HEK293T (cell line): ENCODE measurements at places on chromosomes 3 and 15.
A peak's percentile ranks its signal among the peaks of the same experiment; 100 is the strongest.

GRCh38 chr3:136714020-136714419, 38.2 kb downstream of the STAG1 start:
- no peak for DNase-seq

DNA sequence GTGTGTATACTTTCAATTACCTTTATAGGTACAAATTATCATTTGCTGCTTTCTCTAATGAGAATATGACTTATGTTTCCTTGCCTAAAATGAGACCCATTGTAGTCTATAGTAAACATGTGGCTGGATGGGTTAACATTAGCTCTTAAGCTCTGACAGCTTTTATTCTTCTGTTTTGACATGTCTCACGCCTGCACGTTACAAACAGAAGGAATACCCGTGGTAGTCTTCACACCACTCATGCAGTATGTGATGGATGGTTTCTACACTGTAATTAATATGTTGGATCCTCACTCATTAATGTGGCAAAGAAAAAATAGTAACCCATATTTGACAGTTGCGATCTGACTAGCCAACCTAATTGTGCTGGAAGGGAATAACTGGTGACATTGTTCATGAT, 133.4 kb upstream of the MITF start:
- DNase-seq = no peak

DNA sequence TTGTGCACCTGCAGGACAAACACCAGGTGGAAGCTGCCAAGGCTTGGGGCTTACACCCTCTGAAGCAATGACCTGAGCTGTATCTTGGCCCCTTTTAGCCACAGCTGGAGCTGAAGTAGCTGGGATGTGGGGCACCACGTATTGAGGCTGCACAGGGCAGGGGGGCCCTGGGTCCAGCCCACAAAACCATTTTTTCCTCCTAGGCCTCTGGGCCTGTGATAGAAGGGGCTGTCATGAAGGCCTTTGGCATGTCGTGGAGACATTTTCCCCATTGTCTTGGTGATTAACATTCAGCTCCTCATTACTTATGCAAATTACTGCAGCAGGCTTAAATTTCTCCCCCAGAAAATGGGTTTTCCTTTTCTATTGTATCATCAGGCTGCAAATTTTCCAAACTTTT, 27.6 kb upstream of the MME start:
- no peak for DNase-seq

DNA sequence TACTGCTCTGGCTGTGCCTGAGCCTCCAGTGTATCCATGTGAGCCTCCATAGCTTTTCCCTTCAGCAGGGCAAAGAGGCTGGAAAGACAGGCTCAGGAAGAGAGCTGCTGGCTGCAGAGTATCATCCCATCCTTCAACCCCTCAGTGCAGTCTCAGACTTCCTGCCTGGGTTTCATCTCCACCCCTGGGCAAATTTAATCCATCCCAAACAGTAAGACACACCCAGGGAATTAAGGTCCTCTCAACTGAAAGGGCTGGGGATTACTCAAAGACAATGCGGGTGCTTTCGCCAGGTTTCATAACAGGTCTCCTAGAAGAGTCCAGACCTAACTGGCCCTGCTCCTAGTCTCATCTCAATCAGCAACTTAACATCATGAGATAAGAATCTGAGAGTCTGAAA, 15.5 kb downstream of the SLCO2A1 start:
- DNase-seq = no peak

GRCh38 chr3:32950516-32950915, 928 bp upstream of the CCR4 start:
- no peak for DNase-seq

- no peak for DNase-seq
Observed at GRCh38 chr15:68085052-68085451, 30.9 kb downstream of the PIAS1 start.

- no peak for DNase-seq
Observed at GRCh38 chr15:80495401-80495942, 91.3 kb downstream of the ARNT2 start.

- peak; percentile 57 for DNase-seq
Observed at GRCh38 chr3:71652781-71653413, 69.4 kb upstream of the FOXP1 start.

DNA sequence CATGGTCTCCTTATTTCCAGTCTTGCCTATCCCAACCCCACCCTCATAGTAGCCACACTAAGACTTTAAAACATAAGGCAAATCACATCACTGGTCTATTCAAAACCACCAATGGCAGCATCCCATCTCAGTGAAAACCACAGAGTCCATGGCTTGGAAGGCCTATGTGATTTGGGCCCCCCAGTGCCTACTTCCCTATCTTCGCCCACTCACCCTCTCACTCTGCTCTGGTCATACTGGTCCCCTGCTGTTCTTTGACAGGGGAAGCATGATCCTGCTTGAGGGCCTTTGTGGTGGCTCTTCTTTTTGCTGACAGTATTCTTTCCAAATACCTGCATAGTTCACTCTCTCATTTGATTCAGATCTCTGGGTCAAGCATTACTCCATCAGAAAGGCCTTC, 3.3 kb downstream of the GTF2A2 start:
- DNase-seq = no peak

- DNase-seq = no peak
Observed at GRCh38 chr3:64551697-64552096, 136.1 kb downstream of the ADAMTS9 start.

DNA sequence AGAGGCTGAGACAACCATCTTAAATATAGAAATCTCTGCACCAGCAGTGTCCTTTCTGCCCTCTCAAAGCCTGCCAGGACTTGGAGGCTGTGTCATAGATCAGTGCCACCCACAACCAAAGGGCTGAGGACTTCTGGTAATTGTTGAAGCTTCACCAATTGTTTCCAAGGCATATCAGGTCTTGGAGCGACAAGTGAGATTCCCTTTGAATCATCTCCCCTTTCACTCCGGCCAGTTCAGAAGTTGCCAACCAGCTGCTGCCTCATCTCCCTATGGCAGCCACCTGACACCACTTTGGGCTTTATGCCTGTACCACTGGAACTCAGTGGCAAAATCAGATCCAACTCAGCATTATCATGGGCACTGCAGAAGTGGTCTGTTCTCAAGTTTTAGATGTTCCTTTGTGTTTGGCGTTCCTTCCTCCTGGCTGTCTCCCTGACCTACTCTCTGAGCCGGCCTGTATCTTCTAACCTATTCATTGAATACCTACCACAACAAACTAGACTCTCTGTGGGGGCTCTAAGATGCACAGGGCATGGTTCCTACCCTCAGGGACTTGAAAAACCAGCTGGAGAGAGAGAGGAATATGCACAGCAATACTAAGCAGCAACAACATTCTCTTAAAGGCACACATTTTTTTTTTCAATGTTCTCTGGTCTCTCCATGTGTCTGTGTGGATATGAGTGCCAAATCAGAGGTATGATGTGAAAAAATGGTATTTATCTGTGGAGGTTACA, 90.8 kb upstream of the PFN2 start:
- no peak for DNase-seq

GRCh38 chr3:81788044-81788443, 26.6 kb upstream of the GBE1 start:
- DNase-seq = no peak

- no peak for DNase-seq
Observed at GRCh38 chr3:117647435-117647834, 937.9 kb downstream of the TUSC7 start.

- peak; percentile 46 for DNase-seq
Observed at GRCh38 chr3:13141991-13142412, 68.8 kb upstream of the IQSEC1 start.

GRCh38 chr3:46163556-46164041, 44.5 kb downstream of the CCR1 start:
- DNase-seq = no peak

DNA sequence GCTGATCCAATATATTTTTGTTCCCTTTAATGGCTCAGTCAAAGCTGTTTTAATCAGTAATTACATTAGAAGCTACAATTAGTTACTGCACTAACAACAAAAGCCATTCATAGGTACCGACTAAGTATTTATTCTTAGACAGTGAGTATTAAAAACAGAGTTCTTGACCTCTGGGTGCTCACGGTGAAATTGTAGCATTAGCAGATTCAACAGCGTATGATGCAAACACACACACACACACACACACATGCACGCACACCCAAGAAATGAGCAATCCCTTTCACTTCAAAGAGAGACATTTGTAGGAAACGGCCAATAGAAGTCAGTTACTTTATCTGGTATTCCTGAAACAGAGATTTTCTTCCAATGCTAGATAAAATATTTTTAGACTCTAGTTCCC, 27.0 kb upstream of the MITF start:
- no peak for DNase-seq

GRCh38 chr3:69612791-69613190, 126.5 kb upstream of the MITF start:
- DNase-seq = no peak

GRCh38 chr3:45371621-45372020, 16.8 kb upstream of the LARS2 start:
- no peak for DNase-seq

- no peak for DNase-seq
Observed at GRCh38 chr3:168061332-168061996, 34.3 kb downstream of the GOLIM4 start.

DNA sequence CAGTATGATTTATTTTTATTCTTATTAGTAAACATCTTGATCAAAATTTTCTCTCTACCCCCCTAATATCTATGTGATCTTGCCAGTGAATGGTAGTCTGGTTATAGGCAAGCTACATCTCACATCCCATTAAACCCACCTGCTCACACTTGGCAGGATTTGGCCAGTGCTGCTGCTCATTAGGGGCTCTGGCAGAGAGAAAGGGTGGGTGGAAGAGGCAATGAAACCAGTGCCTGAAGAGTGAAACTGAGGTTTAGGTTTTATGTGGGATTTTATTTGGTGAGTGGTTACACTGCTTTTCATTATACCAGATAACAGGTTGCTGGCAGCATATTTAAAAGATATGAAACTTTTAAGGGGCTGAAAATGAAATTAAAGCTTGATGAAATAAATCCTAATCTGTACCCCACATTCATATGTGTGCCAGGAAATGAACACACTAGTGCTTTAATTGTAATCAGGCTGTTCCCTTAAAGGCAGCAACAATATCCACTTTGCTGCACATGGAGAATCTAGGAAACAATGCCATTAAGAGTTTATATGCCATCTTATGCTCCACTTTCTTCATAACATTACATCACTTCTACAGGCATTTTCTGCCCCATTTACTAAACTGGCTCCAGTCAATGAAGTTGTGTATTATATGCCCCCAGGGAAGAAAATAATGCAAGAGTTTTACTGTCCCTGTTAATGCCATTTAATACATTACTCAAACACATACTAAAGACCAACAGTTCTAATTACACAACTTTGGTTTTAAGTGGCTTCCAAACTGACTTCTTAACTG, 688.7 kb downstream of the MECOM start:
- no peak for DNase-seq

DNA sequence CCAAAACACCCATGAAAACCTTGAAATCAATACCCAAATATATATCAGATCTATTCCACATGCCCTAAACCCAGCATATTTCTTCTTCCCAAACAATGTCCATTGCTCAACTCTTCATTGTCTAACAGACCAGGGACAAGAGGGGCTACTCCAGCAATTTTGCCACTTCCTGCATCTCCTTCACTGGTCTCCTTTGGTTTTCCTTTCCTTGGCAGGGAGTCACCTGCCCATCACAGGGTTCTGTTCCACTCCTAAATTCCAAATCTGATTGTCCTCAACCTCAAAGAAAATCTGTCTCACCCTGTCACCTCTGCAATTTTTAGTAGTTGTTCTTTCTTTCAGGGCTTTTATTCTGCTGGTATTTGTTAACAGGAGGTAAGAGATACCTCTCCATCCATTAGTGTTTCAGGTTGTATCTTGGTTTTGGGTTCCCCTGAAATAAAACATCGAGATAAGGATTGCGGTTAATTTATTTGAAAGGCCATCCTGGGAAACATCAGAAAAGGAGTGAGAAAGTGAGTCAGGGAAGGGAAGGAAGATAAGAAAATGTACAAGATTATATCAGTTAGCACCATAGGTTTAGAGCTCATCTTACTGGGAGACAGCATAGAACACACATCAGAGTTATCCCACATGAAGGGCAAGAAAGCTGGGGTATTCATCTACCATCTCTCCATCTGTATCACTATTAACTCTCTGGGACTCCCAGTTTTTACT, 13.6 kb downstream of the ZBED2 start:
- no peak for DNase-seq

DNA sequence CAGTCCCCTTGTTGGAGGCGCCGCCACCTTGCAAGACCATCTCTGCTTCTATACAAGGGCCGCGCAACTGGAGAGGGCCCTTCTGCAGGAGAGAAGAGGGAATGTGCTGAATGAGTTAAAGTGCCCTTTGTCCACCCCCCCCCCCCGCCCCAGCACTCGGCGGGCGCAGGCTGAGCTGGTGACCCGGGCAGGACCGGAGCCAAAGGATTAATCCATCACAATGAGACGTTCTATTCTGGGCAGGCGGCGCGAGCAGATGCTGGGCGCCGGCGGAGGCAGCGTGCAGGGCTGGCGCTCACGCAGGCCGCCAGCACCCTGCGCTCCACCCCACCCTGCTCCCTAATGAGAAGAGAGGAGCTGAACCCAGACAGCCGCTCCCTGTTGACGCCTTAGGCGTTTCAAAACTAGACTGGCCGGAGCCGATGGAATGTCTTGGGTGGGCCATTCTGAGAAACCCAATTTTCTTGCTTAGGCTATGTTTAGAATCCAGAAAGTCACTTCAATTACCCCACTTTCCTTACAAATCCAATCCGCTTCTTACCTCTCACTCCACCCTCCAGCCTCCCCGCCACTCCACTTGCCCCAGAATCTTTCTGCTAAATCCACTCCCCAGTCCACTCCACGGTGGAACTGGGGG, 32.9 kb downstream of the GJD2 start:
- DNase-seq = peak; percentile 38

DNA sequence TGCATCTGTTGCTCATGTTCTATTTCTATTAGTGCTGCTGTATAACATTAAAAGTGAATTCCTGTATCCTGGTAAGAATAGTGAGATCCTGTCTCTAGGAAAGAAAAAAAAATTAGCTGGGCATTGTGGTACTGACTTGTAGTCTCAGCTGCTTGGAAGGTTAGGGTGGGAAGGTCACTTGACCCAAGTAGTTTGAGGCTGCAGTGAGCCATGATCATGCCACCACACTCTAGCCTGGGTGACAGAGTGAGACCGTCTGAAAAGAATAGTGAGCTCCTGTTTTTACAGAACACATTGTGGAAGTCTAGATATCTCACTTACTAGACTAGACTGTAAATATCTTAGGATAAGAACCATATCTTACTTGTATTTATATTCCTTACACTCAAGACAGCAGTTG, 4.6 kb downstream of the ATP11B start:
- no peak for DNase-seq

DNA sequence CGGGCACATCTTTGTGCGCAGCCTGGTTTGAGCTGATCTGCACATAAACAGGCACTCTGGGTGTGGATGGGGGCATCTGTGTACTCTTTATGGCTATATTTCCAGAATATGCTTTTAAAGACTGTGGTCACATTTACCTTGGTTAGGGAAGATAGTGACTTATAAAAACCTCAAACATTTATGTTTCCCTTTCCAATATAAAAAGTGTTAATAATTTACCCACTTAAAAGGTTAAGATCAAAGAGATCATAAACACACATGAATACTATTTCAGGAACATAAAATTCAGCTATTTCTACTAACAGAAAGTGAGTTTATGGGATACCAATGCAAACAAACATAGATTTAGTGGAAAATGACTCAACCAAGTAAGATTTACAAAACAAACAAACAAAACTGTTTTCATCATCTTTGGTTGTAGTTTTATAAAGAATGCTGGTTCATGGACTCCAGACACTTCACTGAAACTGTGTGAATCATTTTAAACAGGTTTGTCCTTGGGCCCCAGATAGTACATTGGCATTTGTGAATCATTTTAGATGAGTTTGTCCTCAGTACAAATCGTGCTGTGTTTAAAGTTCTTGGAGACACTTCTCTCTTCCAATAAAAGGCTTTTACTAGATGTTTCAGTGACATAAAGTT, 253.5 kb upstream of the CTDSPL start:
- no peak for DNase-seq

- no peak for DNase-seq
Observed at GRCh38 chr3:186044968-186045367, 63.9 kb downstream of the ETV5 start.
